ENCODE measurements at places on chromosomes 11 and 22.

- DNase-seq = peak; percentile 68
These were observed 14.4 kb downstream of the IL18BP start for GRCh38 chr11:72012897-72013721.

DNA sequence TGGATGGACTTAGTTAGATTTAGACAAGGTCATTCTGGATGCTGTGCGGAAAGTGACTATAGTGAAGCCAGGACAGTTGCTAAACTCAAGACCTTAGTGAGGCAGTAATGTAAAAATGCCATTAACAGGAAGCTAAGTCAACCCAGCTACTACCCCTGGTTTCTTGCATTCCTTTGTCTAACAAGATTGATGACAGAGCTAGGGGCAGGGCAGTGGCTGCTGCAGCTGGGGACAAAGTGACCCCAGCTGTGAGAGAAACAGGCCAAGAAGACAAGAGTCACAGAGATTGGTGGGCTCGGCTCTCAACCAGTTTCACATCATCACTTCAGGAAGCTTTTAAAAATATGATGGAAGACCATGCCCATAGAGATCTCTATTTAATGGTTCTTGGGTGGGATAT is 110.4 kb upstream of the POU2AF2 start:
- no peak for DNase-seq

DNA sequence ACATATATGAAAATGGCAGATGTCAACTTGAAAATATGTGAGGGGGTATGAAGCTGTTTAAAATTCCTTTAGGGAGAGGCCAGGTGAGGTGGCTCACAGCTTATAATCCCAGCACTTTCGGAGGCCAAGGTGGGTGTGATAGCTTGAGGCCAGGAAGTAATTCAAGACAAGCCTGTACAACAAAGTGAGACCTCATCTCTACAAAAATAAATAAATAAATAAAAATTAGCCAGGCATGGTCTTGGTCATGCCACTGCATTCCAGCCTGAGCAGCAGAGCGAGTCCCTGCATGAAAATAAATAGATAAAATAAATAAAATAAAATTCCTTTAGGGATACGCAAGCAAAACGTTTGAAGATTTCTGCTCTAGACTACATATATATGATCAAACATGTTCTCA is 38.1 kb upstream of the FAM181B start:
- DNase-seq = no peak

DNA sequence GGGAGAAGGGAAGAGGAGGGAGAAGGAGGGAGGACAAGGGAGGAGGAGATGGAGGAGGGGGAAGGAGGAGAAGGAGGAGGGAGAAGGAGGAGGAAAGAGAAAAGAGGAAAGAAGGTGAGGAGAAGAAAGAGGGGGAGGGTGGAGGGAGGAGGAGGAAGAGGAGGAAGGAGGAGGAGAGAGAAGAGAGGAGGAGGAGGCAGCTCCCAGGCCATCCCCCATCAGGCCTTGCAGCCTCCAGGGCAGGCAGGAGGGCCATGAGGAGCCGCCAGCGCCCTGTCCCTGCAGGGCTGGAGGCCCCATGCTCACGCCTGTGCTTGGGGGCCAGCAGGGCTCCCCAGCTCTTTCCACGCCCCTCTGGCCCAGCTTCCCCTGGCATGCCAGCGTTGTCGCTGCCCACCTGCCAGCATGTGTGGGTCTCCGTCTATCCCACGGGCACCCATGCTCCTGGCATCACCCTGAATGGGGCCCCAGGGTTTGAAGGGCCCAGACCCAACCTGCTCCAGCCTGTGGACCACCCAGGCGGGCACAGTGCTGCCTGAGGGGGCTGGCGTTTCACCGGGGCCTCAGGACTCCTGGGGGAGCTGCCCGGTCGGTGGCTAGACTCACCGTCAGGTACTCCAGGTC is 5.2 kb downstream of the TSPAN32 start:
- DNase-seq = peak; percentile 42

DNA sequence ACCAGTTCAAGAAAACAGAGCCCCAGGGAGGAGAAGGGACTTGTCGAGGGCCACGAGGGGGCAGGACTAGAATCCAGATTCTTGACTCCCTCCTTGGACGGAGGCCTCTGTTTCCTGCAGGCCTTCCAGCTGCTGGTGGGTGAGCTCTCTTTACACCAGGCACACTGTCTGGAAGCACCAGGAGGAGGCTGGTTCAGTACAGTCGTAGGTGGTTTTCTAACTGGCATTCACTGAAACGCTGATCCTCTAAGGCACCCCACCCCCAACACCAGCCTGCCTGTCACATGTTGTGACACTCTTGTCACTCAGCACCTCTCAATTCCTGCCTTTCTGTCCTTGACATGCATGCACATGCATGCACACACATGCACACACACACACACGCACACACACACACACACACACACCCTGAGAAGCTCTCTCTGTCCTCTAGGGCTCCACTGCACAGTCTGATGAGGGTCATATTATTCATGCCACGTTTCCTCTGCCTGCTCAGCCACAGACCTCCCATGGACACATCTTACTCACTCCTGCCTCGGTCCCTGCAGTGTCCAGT is 751 bp downstream of the MS4A10 start:
- peak; percentile 32 for DNase-seq

- DNase-seq = peak; percentile 68
These were observed 56.5 kb upstream of the ARHGAP32 start for GRCh38 chr11:129248618-129249017.

GRCh38 chr11:3947061-3947460 is 91.6 kb downstream of the STIM1 start:
- peak; percentile 62 for DNase-seq

DNA sequence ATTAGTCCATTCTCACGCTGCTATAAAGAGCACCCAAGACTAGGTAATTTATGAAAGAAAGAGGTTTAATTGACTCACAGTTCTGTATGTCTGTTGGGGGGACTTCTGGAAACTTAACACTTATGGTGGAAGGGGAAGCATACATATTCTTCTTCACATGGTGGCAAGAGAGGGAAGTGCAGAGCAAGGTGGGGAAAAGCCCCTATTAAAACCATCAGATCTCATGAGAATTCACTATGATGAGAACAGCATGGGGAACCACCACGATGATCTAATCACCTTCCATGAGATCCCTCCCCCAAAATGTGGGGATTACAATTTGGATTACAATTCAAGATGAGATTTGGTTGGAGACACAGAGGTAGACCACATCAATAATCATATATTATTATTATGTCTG is 25.7 kb downstream of the CEP57 start:
- no peak for DNase-seq

GRCh38 chr11:68127714-68128681 is 6.8 kb upstream of the CHKA start:
- peak; percentile 61 for DNase-seq

DNA sequence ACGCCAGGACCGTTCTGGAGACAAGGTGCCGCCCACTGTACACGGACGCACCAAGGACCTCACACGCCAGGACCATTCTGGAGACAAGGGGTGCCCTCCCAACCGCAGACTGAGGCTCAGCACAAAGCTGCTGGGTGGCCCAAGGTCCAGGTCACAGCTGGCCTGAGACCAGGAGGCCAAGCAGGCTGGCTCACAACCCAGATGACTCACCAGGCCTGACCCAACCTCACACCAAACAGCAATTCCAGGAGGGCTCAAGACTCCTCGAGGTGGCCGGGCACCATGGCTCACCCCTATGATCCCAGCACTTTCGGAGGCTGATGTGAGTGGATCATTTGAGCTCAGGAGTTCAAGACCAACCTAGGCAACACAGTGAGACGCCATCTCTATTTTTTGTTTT is 14.8 kb downstream of the BRD1 start:
- DNase-seq = peak; percentile 59

DNA sequence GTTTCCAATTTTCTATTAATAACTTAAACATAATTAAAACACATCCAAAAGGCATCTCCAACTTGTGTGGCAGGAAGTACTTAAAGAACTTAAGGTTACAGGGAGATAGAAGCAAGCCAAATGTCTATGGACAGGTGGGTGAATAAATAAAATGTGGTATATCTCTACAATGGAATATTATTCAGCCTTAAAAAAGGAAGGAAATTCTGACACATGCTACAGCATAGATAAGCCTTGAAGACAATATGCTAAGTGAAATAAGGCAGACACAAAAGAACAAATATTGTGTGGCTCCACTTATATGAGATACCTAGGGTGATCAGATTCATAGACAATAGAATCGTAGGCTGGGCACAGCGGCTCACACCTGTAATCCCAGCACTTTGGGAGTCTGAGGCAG is 109.6 kb downstream of the WT1 start:
- DNase-seq = no peak

- no peak for DNase-seq
These were observed 867.4 kb downstream of the NTM start for GRCh38 chr11:132237781-132238180.

- DNase-seq = peak; percentile 28
These were observed 237.8 kb downstream of the TTC28 start for GRCh38 chr22:28441720-28442263.

- no peak for DNase-seq
These were observed 18.7 kb downstream of the MFNG start for GRCh38 chr22:37467391-37467955.

DNA sequence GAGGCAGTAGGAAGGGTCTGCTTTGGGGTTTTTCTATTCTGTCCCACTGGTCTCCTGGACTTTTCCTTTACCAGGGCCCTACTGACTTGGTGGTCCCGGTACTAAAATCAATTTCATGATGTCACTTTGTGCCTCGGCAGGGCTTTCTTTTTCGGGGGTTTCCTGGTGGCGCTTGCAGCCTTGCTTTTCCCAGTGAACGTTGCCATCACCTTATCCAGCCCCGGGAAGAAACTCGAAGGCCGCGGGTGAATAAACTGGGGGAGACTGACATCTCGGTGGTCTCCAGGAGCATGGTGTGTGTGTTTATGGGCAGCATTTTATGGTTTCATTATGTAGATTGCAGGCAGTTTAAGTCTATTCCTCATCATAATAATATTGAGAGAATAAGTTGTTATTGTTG is 84.4 kb downstream of the KCNQ1 start:
- DNase-seq = no peak

- no peak for DNase-seq
These were observed 15.8 kb upstream of the SLC36A4 start for GRCh38 chr11:93213622-93214021.

GRCh38 chr11:47879259-47880158 is 31.4 kb upstream of the NUP160 start:
- DNase-seq = no peak

- DNase-seq = no peak
These were observed 268.7 kb upstream of the CCDC90B start for GRCh38 chr11:83554876-83555275.

- DNase-seq = no peak
These were observed 7.4 kb downstream of the CPT1B start for GRCh38 chr22:50570861-50571260.

GRCh38 chr11:95660038-95660437 is 129.5 kb downstream of the FAM76B start:
- no peak for DNase-seq

DNA sequence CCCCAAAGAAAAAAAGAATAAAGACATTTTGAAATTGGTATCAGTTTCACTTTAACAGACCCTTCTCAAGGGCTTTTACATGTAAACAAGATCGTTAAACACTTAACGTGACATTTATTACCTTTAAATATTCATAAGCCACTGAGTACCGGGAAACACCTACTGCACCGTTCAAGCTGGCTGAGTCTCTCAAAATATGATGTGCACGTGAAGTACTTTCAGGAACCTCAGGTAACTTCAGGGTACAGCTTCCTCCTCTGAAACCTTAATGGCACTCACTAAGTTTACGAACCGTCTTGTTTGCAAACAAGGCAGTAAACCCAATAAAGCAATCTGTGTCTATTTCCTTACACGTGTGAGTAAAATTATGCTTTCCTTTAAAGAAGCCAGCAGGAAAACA is 105.5 kb upstream of the TENM4 start:
- DNase-seq = no peak

DNA sequence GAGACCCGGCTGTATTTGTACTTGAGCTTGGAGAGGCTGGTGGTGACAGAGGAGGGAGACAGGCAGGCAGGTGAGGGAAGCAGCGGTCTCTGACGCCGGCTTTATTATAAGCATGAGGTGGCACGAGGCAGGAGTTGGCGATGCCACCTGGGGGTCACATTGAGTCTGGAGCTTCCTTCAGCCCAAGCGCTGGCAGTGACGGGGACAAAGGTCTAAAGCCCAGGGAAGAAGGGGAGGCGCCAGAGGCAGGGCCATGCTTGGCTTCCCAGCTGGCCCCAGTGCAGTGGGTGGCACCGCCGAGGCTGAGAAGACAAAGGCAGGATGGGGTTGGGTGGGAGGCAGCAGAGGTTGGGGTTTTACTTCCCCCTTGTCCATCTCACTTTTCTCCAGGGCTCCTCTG is 4.5 kb downstream of the FXYD2 start:
- DNase-seq = no peak
